Stimulated activated CD4-positive, alpha-beta T cell treated with anti-CD3 and anti-CD28 coated beads, Interleukin-4, amount 100 ng/mL, for 1 hour (primary cell): ENCODE measurements at places on chromosomes 2 and 18.

GRCh38 chr2:191539068-191539467 is 138.9 kb upstream of the NABP1 start:
- DNase-seq, result peak; percentile 24

GRCh38 chr2:230601510-230601909 is 111.1 kb upstream of the CAB39 start:
- no peak for DNase-seq

- no peak for DNase-seq
Observed at GRCh38 chr2:240687741-240688552, 3.7 kb upstream of the AQP12A start.

DNA sequence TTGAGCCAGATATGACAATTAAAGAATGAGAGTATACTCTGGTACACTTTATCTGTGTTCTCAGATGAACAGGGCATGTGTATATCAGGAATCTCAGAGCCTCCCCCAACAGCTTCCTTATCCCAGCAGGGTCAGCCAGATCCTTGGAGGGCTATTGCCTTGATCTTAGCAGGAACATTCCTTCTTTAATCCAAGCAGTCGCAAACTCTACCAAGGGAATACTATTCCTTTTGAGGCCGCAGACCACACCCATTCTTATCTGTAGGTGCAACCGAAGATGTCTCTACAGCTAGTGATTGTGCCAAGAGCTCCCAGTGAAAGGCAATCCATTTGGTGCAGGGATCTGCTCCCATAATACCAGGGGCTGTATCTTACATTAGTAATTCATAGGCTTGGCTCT is 118.3 kb upstream of the DOK6 start:
- DNase-seq, result no peak

DNA sequence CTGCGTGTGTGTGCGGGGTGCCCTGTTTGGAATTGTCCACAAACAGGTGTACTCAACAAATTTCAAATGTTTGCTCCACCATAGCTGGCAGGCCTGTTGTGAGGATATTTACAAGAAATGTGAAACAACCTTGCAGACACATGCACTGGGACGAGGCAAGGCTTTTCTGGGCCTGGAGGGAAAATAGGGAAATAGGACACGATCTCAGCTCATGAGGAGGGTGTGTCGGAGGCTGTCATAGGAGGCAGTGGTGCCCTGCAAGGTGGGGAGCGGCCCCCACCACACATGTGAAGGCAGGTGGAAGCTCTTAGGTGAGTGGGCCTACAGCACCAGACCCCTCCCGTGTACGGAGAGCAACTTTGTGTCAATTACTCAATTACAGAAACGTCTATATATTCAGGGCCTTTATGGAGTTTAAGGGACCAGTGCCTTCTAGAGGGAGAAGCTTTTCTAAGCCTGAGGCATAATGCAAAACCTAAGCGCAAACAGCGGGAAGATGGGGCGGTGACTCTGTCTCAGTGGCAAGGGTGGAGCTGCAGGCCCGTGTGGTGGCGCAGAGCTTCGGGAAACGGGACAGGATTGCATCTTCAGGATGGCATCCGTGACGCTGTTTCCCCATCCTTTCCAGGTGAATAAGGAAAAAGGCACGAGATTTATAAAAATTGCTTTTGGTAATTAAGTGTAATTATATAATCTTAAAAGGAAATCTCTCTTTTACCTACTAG is 48.0 kb downstream of the RNF144A start:
- no peak for DNase-seq

DNA sequence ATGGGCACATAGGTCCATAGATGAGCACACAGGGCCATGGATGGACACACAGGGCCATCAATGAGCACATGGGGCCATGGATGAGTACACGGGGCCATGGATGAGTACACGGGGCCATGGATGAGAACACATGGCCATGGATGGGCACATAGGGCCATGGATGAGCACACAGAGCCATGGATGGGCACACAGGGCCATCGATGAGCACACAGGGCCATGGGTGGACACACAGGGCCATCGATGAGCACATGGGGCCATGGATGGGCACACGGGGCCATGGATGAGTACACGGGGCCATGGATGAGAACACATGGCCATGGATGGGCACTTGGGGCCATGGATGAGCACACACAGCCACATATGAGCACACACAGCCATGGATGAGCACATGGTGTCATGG is 192.6 kb upstream of the HDAC4 start:
- DNase-seq, result no peak

- DNase-seq, result no peak
Observed at GRCh38 chr18:9653390-9653789, 39.0 kb upstream of the PPP4R1 start.

- DNase-seq, result peak; percentile 11
Observed at GRCh38 chr18:12408247-12408869, 629 bp downstream of the PRELID3A start.

- no peak for DNase-seq
Observed at GRCh38 chr2:66840321-66841002, 405.5 kb downstream of the MEIS1 start.

- peak; percentile 34 for DNase-seq
Observed at GRCh38 chr2:241036397-241036963, 38.1 kb downstream of the SNED1 start.
